ENCODE measurements at places on chromosomes 2 and 18.

DNA sequence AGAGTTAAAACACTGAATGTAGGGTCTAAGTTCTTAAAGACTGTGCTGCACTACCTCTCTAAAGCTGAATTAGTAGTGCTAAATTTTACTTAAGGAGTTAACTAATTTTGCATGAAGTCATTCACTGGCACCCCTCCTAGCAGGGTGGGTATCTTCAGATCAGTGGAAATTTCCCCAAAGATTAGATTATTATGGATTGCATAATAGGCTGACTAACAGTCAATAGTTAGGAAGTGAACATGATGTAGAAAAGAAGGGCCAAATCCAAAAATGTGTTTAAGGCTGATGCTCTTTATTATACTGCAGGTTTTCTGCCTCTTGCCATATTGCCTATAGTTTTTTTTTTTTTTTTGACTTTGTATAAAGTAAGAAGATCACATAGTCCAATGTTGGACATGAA, 5.2 kb downstream of the ZNF638 start:
- no peak for DNase-seq

- DNase-seq, result no peak
Measured at GRCh38 chr18:24659827-24660720, 199.6 kb downstream of the HRH4 start.

- DNase-seq, result no peak
Measured at GRCh38 chr2:113700186-113700841, 56.1 kb downstream of the SLC35F5 start.

DNA sequence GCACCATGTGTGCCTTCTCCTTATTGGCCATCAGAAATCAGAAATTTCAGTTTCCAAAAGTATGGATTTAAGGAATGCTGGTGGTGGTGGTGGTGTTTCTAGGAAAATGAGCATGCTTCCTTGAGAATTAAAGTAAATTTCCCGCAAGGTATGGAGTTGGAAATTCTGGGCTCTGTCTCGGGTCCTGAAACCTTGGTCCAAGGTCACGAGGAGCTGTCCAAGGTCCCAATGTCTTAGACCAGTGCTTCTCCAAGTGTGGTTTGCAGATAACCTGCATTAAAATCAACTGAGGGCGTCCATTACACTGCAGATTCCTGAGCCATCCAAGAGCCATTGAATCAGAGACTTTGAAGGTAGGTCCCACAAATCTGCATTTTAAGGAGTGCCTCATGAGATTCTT, 210.9 kb upstream of the PKDCC start:
- no peak for DNase-seq

DNA sequence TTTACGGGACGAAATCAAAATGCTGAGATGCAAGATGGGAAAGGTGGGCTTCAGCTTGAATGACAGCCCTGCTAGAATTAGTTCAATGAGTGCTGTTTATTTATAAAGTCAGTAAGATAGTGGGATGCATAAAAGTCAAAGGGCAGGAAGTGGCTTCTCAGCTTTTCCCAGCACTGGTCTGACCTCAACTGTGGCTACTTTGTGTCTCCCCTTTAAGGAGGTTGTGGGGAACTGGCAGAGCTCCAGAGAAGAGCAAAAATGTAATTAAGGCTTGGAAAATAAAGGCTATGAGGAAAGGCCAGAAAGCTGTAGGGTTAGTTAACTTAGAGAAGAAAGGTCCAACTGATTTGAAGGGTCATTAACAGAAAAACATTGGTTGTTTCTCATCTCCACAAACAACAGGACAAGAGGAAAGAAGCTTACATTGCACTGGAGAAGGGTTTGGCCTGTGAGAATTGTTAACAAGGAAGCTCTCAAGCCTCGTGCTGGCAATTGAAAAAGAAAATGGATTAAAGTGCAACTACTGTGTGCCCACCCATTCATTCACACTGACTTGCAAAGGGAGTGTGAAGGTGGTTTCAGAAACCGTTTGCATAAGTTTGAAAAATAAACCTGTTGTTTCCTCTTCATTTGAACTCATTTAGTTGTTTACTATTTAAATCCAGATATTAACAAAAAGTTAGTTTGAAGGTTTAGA, 68.8 kb upstream of the CD28 start:
- DNase-seq, result no peak

DNA sequence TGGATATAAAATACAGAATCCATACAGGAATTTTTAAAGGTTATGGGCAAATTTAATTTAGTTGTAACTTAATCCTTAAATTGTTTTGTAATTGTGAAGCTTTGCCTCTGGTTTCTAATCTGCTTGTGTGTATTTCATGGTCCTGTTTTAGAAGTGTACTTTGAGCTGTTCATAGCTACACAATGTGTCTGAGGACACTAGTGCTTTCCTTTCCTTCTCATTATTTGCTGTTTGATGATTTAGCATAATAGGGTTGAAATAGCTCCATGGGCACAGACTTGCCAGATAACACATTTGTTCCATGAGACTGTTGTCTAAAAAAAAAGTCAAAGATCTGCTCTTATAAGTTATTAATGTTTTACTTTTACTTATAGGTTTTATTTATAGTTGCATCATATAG, 134.2 kb downstream of the MYO1B start:
- no peak for DNase-seq

DNA sequence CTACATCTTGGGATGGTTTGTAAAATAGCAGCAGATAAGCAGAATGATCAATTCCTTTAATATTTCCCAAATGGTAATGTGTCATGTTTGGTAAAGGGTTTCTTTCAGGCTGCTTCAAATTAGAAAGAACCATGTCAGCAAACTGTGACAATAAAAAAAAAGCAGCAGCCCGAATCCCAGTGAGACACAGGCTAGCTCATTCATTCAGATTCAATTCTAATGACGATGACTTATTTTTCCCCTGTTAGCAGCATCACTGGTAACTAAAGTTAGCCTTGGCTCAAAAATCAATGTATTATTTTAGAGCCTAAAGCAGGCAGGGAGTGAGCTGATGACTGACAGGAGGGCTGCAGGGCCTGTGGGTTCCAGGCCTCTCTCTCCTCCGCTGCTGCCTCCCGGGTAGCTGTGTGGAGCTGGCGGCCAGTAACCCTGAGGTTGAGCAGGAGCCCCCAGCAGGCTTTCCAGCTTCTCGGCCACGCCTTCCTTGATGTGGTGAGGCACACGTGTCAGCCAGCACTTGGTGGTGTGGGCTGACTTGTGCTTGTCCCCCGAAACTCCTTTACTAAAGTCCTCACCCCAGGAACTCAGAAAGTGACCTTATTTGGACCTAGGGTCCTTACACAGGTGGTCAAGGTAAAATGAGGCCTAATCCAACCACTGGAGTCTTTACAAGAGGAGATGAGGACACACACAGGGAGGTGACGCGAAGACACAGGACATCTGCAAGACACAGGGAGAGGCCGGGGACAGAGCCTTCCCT, 120.5 kb upstream of the HS6ST1 start:
- no peak for DNase-seq

- DNase-seq, result no peak
Measured at GRCh38 chr2:60489289-60489688, 64.2 kb downstream of the BCL11A start.

- no peak for DNase-seq
Measured at GRCh38 chr18:58106289-58107070, 62.5 kb downstream of the NEDD4L start.

GRCh38 chr18:56028514-56028913, 440.5 kb upstream of the TCF4 start:
- no peak for DNase-seq

DNA sequence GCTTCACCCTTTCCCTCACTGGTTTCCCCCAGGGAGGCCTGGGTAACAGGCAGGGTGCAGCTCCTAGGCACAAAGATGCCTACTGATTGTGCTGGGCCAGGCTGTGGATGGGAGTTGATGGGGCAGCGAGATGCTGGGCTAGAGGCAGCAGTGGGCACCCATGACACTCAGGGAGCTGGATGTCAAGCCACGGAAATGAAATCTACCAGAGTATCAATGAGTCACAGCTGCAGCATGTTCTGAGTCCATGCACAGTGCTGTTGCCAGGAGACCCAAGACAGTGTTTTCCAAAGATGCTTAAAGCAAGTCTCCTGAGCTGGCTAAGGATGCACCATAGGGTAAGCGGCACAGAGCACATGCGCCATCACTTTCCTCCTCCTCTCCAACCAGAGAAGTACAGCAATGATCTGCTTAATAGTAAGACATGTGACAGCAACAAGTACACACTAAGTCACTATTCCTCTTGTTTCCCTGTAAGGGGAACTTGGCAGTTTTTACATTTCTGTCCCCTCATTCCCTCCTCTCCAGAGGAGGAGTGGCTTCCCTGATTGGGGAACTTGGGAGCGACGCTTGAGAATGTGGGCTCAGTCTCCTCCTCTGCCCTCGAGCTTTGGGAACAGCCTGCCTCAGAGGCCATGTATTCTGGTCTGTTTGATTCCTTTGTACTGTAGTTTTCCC, 57.2 kb downstream of the CDC42EP3 start:
- peak; percentile 22 for DNase-seq

DNA sequence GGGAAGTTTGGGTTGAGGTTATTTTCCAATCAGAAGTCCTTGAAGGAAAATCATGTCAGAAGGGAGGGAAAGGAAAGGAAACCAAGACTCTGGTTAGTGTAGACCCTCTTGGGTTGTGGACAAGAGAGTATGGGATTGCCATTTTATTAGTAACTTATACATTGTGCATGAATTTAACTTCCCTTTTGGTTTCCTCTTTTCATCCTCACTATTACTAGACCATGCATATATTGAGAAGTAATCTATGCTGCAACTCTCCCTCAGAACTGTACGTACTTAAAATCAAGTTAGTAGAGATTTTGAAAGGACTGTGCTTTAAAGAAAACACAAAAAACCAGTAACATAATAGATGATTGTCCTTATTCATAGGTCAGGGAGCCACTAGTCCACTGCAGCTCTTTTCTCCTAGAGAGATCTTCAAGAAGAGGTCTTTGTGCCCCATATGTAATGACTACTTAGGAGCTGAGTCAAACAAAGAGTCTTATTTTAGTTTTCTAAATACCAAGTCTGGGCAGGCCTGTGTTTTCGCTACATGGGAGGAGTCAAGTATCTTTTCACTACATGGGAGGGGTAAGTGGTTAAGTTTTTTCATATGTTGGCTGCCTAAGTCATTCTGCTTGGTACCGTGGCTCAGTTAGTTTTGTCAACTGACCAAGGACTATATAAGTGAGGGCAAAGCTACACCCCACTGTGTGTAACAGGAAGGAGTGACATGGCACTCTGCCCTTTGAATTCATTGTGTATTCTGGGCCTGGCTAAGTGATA, 25.2 kb upstream of the FAM117B start:
- DNase-seq, result no peak

DNA sequence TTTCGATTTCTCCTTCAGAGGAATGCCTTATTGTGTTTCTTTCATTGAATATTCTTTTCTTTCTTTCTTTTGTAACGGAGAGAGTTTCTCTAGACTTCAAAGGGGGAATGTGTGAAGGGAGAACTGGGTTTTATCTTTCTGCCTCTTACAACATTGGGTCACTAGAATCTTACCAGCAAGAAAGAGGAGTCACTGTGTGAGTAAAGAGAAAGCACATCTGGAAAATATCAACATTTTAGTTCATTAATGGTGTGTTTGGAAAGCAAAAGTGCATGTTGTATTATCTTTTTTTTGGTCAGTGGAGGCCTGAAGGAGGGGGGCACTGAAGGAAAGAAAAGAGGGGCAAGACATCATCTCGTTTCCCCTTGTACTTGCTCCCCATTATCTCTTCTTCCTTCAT, 86.6 kb upstream of the THOC1 start:
- no peak for DNase-seq

- DNase-seq, result no peak
Measured at GRCh38 chr18:58213440-58213839, 169.4 kb downstream of the NEDD4L start.

- DNase-seq, result no peak
Measured at GRCh38 chr2:165624470-165624800, 154.9 kb downstream of the CSRNP3 start.

DNA sequence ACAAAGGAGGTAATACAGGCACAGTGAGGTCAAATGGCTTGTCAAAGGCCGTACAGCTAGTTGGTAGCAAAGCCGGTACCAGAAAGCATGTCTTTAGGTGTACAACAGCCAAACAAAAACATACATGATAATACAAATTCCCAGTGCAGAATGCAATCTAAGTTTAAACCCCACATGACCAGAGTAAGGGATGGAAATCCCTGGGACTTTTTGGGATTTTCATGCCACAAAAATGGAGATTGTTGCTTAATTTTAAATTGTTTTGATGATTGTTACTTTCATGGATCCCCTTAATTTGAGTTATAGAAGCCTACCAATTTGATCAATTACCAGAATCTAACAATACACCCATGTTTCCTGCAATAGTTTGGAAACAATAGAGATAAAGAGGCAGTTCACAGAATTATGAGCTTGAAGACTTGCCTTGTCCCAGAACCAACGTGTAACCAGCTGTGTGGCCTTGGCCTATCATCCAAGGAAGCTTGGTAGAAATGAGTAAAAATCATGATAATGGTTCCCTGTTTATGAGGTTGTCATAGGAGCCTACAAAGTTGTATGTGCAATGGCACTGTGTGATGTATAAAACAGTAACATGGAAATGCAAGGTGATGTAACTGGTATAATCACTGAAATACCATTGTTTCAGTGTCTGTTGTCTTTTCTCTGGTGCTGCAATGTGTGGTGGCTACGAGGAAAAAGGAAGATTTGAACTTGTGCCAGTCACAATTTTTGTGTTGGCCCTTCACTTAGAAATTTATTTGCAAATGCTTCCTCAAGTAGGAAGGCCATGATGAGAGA, 85.3 kb downstream of the ZEB2 start:
- no peak for DNase-seq

DNA sequence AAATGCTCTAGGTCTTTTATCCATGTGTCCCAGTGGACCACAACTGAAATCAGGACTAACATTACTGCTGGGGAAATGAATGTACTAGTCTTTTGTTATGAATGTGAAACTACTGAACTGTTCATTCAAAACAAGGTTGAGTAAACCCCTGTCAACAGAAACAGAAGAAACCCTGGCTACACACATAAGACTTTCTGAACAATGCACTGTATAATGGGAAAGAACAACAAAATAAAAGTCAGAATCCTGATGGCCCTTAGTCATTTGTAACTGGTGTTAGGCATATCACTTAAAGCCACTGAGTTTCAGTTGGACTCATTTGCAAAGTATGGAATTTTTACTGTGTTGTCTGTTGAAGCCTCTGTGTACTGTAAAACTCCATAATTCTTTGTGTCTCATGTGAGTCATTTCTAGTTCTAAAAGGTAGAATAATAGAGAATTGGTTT, 77.0 kb upstream of the UBXN4 start:
- DNase-seq, result no peak

DNA sequence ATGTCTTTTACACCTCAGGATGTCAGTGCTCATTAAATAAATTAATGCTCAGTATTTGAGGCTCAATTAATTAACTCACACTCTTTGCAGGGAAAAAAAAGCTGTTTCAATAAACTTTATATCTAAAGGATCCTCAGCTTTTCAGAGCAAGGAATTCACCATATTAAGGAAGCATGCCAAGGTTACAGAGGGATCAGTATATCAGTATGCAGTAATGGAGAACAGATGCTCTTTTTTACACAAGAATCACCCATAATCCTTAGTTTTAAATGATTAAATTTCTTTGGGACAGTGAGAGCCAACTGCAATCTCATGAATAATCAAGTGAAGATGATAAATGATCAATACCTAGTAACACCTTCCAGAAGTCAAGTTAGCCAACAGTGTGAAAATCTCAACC, 14.9 kb upstream of the LCT start:
- no peak for DNase-seq

GRCh38 chr18:2970772-2971659, 41.9 kb downstream of the LPIN2 start:
- DNase-seq, result no peak

All from GOT3 (cell line).